ENCODE measurements at places on chromosomes 6 and 20. TPM values are rescaled to one million over a fixed set of nuclear protein-coding genes. Genes with fewer than 3 reads are reported as not detected.

GSTA4 gene
- total RNA-seq: 57.2 TPM

FOXC1 gene
- 7.3 TPM for total RNA-seq

CLPSL2 gene
- not detected for total RNA-seq

IRF4 gene
- 2.0 TPM for total RNA-seq

SIM1 gene
- total RNA-seq: 0.21 TPM

MAP1LC3A gene
- 11.4 TPM for total RNA-seq

DNA sequence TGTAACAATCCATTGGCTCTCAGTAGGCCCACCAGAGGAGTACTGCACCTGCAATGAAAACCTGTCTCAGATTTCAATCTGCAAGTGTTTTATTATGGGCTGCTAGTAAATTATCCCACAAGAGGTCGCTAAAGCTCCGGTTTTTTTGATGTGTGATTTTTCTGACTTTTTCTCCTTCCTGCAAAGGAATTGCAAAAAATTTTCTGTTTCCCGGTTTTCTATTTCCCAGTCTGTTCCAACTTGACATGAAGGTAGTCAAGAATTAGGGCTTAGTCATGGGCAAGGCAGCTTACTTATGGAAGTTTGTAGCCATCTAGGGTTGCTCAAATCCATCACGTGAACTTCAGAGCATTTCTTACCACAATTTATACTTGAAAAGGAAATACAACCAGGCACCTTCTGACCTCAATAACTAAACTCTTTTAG, 38.5 kb upstream of the AHI1 start:
- peak; percentile 28 for DNase-seq

DNA sequence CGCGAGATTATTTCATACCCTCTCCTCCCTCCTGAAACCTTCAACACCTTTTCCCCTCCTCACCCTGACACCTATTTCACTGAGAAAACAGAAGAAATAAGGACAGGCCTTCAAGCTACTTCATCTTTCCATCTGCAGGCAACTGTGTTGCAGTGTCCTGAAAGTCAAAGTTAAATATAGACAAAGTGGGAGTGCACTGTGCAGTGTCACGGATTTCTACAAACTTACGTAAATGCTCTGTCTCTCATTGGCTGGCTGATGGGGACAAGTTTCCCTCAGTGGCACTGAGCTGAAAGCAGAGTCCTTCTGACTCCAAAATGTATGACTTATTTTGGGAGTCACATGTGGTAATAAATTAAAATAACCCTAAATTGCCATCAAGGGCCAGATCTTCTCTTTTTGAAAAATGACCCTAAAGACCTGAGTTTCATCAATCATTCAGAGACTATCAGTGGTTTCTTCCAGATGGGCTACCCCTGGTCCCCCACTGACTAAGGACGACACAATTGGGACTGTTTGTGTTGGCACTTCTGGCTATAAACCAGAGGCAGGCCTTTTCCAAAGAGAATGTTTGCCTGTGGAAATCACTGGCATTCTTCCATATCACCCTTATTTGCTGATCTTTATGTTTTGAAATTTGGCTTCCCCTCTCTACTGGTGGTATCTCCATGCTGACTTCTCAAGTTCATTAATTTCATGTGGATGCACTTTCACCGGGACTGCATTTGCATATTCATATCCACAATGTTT, 21.6 kb downstream of the ALDH8A1 start:
- no peak for DNase-seq

DNA sequence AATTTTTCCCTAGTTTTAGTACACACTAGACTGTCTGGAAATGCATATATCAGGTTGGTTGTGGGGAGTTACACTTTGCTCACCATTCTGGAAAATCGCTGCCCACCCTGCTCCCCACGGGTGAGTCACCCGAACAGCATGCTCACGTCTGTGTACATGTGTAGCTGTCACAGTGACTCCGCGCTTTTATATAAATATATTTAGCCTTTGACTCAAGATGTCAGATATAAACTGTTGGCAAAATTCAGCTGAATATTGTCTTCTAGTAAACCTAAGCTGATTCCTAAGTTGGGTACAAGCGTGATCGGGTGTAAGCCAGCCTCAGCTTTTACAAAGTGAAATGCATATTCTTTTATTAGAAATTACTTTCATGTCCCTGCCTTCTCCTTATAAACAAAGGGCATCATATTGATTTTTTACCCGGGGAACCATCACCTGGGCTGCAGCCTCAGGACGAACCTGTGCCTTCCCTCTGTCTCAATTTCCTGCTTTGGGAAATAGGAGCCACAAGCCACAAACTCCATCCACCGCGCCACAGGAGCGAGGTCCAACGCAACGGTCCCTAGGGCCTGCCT, 4.3 kb downstream of the SDCBP2 start:
- DNase-seq: no peak

GRCh38 chr6:76703786-76704185, 631.3 kb upstream of the IMPG1 start:
- no peak for DNase-seq
